ENCODE measurements at places on chromosomes 2 and 18.

DNA sequence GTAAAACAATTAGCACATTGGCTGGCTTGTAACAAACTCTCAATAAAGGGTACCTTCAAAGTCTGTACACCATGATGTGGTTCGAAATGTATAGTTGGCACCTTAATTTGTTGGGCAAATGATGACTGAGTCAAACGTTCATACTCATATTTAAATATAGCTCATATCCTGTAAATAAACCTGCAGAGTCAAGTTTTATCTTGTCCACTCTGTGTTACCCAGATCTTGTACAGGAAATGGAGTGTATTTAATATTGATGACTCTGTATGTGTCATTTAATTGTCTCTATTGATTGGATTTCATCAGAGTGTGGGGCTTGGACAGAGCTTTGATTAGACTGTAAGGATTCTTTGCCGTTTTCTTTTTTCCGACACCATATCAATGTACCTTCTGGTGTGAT is 805.6 kb upstream of the ZEB2 start:
- no peak for DNase-seq

GRCh38 chr18:47605093-47605492 is 325.4 kb downstream of the SMAD2 start:
- DNase-seq = no peak

- no peak for DNase-seq
These were observed 78.1 kb downstream of the SPHKAP start for GRCh38 chr2:228103379-228103778.

DNA sequence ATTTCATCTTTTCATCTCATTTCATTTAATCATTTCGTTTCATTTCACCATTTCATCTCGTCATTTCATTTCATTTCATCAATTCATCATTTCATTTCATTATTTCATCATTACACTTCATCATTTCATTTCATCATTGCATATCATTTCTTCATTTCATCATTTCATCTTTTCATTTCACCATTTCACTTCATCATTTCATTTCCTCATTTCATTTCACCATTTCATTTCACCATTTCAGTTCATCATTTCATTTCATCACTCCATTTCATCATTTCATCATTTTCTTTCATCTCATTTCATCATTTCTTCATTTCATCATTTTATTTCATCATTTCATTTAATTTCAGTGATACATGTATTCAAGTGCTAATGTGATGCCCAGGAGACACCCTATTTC is 127.1 kb downstream of the ANKRD30BL start:
- DNase-seq = no peak

- DNase-seq = no peak
These were observed 182.2 kb upstream of the STON1 start for GRCh38 chr2:48347712-48348111.
